ENCODE measurements at places on chromosomes 6 and 20.
A peak's percentile ranks its signal among the peaks of the same experiment; 100 is the strongest.

- no peak for DNase-seq
Measured at GRCh38 chr6:30782425-30783014, 38.2 kb upstream of the IER3 start.

- no peak for DNase-seq
Measured at GRCh38 chr20:56780266-56780665, 151.2 kb downstream of the TFAP2C start.

- no peak for DNase-seq
Measured at GRCh38 chr20:58818586-58819285, 32.0 kb downstream of the GNAS-AS1 start.

DNA sequence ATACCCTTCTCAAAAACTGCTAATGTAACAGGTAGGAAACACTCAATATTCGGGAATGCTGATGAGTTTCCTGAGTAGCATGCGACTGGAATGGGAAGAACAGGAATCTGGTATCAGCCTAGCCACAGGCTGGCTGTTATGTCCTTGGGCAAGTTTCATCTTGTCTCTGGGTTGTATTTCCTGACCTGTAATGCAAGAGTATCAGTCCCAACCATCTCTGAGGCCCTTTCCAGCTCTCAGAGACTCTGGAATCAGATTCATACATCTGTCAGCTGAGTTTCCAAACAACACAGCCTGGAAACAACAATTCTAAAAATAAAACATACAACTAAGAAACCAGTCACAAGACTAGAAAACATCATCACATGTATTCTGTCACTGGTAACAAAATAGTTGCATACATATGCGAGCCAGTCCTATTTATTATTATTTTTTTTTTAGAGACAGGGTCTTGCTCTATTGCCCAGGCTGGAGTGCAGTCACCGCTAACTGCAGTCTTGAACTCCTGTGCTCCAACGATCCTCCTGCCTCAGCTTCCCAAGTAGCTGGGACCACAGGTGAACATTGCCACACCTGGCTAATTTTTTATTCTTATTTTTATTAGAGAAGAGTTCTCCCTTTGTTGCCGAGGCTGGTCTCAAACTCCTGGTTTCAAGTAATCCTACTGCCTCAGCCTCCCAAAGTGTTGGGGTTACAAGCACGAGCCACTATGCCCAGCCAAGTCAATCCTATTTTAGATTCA is 16.7 kb upstream of the TFAP2A start:
- no peak for DNase-seq

- no peak for DNase-seq
Measured at GRCh38 chr6:61649845-61650244, 636.2 kb downstream of the KHDRBS2 start.

GRCh38 chr6:41161380-41161779 is 1.5 kb downstream of the TREM2 start:
- no peak for DNase-seq

DNA sequence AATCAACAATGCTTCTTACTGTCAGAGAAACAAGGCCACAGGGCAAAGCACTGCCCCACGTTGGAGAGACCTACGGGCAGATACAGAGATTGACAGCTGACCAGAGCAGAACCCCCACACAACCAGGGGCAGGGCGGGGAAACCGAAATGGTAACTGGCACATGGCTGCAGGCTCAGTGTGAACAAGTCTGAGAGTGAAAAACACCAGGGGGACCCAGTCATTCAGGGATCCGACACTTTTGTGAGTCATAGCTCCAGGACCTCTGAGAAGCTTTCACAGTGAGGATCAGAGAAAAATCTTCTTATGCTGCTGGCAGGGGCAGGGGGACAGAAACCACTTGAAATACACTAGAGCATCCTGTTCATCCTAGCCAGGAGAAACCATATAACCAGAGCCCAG is 254.2 kb downstream of the C6orf118 start:
- no peak for DNase-seq

- DNase-seq = peak; percentile 81
Measured at GRCh38 chr6:14117158-14118090, at the start of gene CD83. Gene CD83, plus strand, starts transcription at chr6:14117772. Its CDS starts 40 bp downstream, at chr6:14117812.

DNA sequence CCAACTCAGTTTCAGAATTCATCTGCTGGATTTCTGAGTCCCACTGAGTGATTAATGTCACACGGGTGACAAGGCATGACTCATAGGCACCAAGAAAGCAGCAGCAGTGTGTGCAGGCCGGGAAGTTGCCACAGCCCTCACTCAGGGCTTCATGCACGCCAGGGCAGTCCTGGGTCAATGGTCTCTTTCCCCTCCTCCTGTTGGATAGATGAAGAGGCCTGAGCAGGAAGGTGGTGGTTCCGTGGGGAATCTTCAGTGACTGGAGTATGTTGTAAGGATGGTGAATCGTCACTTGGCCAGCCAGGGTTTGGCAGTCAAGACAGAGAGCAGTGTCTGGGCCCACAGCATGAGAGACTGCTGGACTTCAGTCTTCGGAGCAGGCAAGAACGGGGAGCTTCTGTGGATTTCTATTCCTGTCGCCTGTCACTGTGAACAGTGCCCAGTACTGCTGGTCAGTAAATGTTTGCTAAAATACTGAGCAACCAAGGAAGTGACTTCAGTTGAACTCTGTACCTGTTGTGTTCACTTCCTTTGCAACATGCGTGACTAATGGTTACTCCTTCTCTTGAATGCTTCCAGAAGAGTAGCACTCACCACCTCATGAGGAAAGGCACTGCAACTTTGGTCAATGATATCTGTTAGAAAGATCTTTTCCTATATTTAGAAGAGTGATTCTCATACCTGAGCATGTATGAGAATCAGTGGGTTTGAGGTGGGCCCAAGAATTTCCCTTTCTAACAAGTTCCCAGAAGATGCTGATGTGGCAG is 62.0 kb upstream of the CD93 start:
- DNase-seq = no peak

- DNase-seq = no peak
Measured at GRCh38 chr6:140623498-140623897, 1249.0 kb upstream of the CITED2 start.

- DNase-seq = no peak
Measured at GRCh38 chr20:24998631-24999445, 6.3 kb upstream of the APMAP start.

- DNase-seq = no peak
Measured at GRCh38 chr20:53814060-53814459, 220.4 kb upstream of the ZNF217 start.

DNA sequence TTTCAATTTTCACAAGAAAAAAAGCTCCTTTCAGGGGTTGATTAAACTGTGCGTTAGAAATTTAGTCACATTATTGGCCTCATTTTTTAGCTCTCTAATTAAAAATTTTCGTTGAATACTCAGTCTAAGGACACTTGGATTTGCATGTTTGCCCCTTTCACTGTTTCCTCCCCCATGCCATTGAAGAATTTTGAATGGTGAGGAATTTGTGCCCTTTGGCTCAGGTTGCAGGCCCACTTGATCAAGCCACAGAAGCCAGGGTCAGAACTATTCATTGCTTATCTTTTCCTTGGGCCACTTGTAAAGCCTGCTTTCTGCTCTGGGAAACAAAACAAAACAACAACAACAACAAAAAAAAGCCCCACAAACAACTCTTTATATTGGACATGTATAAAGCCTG is 12.2 kb downstream of the LIN28B start:
- no peak for DNase-seq

DNA sequence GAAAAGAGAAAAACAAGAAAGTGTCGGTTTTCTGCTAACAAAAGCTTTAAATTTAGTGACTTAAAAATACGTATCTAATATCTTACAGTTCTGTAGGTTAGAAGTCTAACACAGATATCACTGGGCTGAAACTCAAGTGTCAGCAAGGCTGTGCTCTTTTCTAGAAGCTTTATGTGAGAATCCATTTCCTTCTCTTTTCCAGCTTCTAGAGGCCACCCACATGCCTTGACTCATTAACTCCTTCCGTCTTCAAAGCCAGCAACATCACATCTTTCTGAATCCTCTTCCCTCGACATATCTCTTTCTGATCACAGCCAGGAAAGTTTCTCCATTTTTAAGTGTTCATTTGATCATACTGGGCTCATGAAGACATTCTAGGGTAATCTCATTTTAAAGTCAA is 262.0 kb downstream of the MAFB start:
- DNase-seq = no peak

DNA sequence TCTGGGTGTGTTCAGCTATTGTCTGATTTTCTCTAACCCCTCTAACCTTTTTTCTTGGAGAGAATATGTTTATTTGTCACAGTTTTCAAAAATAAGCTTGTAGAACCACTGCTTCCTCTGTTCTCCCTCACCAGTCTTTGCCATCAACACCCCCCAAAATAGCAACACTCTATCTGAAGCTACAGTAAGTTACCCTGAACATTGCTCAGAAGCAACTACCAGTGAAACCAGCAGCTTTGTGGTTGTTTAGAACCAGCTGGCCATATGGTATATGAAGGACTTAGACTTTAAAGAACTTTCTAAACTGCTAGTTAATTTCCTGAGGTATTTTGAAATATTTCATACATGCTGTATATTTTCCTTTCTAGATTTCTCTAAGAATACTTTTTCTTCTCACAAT is 242.9 kb downstream of the KHDRBS2 start:
- no peak for DNase-seq

DNA sequence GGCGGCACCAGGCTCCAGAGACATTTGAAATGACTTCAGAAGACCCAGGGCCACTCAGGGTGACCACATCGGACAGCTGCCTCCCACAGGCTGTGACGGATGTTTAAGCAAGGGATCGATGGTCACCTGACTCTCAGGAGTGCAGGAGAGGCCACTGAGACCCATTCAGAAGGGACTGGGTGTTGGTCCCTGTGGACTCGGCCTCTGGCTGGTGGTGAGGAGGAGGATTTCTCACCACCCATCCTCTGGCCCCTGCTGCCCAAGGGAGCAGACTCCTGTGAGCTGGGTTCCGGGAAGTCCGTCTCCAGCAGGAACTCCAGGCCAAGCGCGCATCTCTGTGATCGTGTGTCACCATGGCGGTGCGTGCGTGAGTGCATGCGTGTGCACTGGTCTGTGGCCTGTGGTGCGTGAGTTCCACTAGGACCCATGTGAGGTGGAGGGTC is 25.5 kb downstream of the NPEPL1 start:
- DNase-seq = no peak

- DNase-seq = no peak
Measured at GRCh38 chr6:20441921-20442320, 40.2 kb downstream of the E2F3 start.

GRCh38 chr6:33313105-33313708 is 671 bp downstream of the TAPBP start:
- DNase-seq = peak; percentile 77

GRCh38 chr20:12055161-12055560 is 137.5 kb downstream of the BTBD3 start:
- DNase-seq = no peak

GRCh38 chr6:36924131-36924530 is 30.4 kb upstream of the PI16 start:
- no peak for DNase-seq

DNA sequence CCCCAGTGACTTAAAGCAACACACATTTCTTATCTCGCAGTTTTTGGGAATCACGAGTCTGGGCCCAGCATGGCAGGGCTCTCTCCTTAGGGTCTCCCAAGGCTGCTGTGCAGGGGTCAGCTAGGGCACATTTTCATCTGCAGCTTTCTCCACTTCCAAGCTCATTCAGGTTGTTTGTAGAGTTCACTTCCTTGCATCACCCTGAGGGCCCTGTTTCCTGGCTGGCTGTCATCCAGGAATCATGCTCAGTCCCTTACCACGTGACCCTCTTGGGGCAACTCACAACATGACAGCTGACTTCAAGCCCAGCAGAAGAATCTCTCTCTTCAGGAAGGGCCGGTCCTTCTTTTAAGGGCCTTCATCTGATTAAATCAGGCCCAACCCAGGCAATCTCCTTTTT is 21.3 kb downstream of the SNAP25 start:
- no peak for DNase-seq

GRCh38 chr20:62979310-62979709 is 26.8 kb downstream of the SLC17A9 start:
- no peak for DNase-seq

- no peak for DNase-seq
Measured at GRCh38 chr20:31740208-31740607, 1.1 kb downstream of the TPX2 start.

GRCh38 chr6:21608601-21609000 is 15.1 kb downstream of the SOX4 start:
- no peak for DNase-seq

- DNase-seq = no peak
Measured at GRCh38 chr6:12232339-12232738, 57.8 kb upstream of the EDN1 start.

GRCh38 chr6:161951126-161951525 is 677.3 kb upstream of the AGPAT4 start:
- DNase-seq = peak; percentile 39

DNA sequence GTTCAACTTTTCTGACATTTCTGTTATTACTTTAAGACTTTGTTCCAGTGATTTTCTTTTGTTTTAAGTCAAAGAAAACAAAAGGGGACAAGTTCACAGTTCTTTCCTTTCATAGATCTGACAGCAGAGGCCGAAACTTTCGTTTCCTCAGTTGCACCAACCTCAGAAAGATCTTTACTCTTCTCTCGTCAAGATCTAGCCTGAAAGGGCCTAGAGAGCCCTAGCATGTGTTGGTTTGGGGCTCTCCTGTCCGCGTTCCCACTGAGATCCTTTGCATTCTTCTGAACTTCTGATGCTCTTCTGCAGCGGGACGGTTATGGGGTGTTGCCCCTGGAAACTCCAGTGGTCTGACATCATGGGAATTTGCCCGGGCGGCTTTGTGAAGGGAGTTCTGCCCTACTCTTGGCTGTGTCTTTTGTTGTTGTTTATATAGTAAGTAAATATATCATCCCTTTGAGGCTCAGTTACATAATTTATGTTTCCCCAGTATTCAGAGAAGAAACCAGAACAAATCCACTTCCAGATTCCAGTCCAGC is 129.1 kb downstream of the SASH1 start:
- no peak for DNase-seq

DNA sequence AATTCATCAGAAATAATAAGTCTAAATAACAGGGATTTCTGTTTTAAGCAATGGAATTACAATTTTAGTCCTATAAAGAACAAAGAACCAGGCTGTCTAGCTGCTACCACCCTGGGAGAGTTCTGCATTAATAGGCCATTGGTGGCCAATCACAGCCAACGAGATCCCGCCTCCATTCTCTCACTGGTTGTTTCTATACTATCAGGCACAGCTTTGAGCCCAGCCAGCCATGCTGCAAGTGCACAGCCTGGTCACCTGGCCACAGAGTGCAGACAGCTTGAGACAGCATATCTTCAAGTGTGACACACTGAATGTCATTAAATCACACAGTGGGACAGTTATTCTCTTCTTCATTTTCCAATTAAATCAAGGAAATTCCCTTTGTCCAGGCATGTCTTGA is 16.1 kb upstream of the RAB22A start:
- peak; percentile 46 for DNase-seq

GRCh38 chr6:149153693-149154092 is 163.8 kb upstream of the TAB2 start:
- DNase-seq = no peak

DNA sequence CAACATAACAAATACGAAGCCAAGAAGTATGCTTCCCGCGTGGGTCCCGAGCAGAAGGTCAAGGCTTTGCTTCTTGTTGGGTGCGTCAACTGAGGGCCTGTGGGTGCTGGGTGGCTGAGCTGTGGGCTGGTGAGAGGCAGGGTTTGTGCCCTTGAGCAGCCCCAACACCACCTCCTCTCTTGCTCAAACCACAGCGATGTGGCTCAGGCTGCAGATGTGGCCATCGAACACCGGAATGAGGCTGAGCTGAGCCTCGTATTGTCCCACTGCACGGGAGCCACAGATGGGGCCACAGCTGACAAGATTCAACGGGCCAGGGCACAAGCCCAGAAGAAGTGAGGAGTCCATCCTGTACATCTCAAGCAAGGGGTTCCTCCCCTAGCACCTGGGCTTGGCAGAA is 7.0 kb upstream of the PTPRA start:
- no peak for DNase-seq

All from retina (tissue), 1 donor.